ENCODE measurements at places on chromosomes 5 and 9.
A peak's percentile ranks its signal among the peaks of the same experiment; 100 is the strongest.

DNA sequence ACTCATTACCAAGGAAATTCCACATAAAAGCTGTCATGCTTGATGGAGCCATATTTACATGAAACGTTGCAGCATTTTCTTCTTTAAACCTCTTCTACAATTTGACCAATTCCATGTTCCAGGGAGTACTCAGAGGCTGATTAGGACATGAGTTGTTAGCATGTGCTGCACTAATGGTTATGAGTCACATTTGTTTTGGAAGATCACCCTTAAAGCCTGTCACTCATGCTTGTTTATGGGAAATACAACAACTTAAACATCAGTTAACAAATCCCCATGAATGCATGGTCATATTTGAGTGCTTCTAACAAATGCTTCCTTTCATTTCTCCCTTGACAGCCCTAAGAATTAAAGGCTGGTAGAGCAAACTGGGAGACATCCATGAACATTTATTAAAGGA lies 156.1 kb downstream of the GHR start:
- DNase-seq = no peak

DNA sequence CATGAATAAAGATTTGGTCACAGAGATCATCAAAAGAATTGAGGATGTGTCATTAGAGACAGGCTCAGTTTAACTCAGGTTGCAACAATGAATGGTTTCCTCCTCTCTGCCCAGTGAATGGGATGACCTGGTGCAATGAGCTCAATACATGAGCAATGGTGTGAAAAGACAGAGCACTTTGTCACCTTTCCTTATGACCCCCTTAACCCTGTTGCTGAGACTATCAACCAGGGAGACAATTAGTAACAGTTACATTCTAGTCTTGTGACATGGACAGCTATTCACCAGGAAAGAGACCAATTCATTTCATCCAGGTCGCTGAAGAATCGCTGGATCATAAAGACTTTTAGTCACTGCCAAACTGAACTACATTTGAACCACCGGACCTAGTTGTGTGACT lies 19.9 kb upstream of the CDH6 start:
- no peak for DNase-seq

- peak; percentile 85 for DNase-seq
Measured at GRCh38 chr9:99433555-99433954, 211.5 kb downstream of the SEC61B start.

DNA sequence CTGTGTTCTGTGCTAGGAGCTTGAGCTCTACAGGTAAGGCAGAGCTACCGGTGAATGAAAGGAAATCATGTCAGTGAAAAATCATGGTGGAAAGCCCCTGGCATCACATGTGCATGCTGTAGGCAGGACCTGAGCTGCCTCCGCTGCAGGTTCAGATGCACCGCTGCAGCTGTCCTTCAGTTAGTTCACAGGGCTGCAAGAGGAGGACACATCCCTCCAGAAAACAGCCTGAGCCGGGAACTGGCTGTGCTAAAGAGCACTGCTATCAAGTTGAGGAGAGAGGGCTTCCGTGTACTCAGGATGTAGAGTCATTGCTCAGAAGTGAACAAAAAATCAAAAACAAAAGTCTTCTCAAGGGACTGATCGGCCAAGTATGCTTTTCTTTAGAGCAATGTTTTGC lies 138.6 kb downstream of the ERCC6L2 start:
- no peak for DNase-seq

GRCh38 chr5:18526792-18527405 lies 892.6 kb downstream of the TAF11L14 start:
- DNase-seq = no peak

DNA sequence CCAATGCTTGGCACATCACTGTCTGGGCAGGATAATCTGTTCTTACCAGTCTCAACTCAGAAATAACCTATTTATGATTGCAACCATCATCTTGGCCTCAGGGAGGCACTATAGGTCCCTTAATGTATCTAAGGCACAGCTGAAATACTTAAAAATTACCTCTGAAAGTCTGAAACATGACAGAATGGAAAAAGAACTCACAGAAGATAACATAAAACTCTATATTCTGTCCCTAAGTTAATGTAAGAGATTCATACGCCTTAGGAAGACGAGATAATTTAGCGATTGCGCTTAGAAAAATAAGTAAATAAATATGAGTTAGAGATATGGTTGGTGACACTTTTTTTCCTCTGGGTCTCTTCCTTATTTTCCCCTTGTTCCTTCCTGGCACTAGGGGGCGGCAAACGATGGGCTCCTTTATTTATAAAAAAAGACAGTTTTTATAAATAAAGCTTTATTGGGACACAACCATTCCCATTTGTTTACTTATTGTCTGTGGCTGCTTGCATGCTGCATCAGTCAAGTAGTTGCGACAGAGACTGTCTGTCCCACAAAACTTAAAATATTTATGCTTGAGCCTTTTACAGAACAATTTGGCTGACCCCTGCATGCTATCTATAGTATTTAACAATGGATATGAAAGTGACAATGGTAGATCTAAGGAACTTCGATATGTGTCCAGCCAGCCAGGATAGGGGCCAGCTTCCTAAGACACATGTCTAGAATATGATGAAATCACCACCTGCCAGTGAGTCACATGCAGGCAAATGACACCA lies 79.6 kb downstream of the PDE4D start:
- DNase-seq = no peak

DNA sequence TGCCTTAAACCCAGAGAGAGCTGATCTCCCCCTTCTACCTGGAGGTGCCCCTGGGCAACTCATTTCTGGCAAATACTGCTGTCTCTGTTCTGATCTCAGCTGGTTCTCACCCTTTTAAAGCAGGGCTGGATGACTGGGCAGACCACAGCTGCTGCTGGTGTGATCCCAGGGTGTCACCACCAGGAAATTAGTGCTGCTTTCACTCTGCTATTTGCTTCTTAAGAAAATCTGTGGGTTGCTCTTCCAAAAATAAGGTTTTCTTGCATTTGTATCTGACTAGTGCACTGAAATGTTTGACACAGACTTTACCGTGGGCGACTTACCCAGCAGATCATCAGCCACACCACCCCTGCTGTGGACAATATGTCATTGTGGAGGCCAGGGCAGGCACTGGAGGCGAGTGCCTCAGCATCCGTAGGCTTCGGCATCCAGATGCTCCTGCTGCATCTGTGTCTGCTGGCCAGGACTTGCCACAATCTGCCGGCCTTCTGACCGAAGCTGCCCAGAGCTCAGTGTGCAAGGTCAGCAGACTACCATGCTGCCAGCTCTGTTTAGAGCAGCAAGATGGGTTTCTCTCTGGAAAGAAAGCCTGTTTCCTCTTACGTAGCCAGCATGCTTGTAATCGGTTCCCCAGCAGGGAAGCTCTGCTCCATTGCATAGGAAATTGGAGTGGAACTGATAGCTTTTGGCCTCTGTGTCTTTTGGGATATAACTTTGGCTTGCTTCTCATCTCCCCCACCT lies 13.6 kb downstream of the ARHGAP26 start:
- no peak for DNase-seq

- DNase-seq = no peak
Measured at GRCh38 chr9:20316372-20316771, 305.9 kb downstream of the MLLT3 start.

GRCh38 chr5:171418982-171419687 lies at the start of gene FGF18:
Gene FGF18 (plus strand): TSS chr5:171419647. CDS start chr5:171420200, 553 bp downstream.
- no peak for DNase-seq

DNA sequence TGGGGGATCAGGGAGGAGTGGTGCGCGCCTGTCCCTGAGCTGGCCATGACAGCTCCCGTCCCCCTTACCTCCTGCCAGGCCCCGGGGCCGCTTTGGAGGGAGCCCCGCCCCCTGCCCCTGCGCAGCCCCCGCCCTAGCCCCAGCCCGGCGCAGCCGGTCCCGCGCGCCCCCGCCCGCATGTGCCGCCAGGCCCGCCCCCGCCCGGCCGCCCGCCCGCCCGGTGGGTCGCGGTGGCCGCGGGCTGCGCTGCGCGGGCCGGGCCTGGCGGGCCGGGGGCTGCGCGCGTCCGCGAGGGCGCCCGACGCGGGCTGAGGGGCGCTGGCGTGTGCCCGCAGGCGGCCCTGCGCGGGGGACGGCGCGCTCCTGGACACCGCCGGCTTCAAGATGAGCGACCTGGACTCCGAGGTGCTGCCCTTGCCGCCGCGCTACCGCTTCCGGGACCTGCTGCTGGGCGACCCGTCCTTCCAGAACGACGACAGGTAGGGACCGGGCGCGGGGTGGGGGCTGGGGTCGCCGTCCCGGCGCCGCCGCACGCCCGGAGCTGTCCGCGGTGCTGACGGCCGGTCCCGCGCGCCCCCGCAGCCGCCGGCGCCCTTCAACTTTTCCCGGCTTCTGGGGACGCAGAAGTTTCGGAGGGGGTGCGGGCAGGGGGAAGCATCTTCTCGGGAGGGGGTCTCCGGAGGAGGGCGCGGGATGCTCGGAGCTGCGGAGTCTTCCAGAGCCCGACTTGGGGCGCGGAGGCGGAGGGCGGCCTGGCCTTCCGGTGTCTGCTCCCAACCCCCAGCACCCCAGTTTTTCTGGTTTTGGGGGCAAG lies 12.5 kb downstream of the KCNT1 start:
- no peak for DNase-seq

- DNase-seq = no peak
Measured at GRCh38 chr5:84301535-84301934, 83.1 kb downstream of the EDIL3 start.

- no peak for DNase-seq
Measured at GRCh38 chr5:91031402-91031752, 351.7 kb downstream of the ARRDC3 start.

- no peak for DNase-seq
Measured at GRCh38 chr9:130212543-130213297, 40.5 kb downstream of the NCS1 start.

- DNase-seq = no peak
Measured at GRCh38 chr9:97388721-97389238, 23.1 kb upstream of the TDRD7 start.

DNA sequence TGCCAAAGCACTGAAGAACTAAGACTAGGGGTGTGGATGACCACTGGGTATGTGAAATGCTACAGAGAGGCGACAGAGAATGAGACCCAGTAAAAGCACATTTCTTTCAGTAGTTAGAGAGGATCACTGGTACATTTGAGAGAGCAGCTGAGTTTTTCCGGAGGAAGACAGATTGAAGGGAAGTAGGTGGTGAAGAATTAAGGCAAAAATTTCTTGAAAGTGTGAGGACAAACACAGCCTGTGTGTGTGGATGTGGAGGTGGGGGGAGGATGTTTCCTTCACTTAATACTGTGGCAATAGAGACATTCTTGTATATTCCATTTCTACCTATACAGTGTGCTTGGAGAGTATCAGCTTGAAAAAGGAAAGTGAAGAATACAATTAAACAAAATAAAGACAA lies 871.2 kb upstream of the DMAC1 start:
- DNase-seq = no peak

GRCh38 chr5:138809391-138809790 lies 56.2 kb downstream of the CTNNA1 start:
- DNase-seq = no peak

DNA sequence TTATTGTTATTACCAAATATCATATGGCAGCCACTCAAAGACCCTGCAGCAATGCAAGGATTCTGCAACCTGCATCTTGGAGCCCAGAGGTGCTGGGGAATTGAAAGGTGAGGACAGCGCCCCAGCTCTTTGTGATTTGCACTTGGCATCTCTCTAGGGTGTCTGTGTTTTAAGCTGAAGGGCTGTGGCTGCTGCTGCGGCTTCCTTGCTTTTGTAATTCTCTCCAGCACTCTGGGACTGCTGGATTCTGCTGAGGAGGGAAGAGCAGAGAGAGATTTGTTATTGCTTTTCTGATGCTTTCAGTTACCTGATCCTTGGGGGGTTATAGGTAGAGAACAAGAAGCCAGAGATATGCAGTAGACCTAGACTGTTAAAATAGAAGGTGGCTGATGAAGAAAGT lies 562.4 kb downstream of the EBF1 start:
- DNase-seq = no peak

- DNase-seq = no peak
Measured at GRCh38 chr5:148763996-148764395, 62.4 kb upstream of the ADRB2 start.

GRCh38 chr5:116573702-116574366 lies 789 bp downstream of the SEMA6A start:
- no peak for DNase-seq

GRCh38 chr9:123568691-123569688 lies 213.0 kb downstream of the CRB2 start:
- DNase-seq = peak; percentile 10

DNA sequence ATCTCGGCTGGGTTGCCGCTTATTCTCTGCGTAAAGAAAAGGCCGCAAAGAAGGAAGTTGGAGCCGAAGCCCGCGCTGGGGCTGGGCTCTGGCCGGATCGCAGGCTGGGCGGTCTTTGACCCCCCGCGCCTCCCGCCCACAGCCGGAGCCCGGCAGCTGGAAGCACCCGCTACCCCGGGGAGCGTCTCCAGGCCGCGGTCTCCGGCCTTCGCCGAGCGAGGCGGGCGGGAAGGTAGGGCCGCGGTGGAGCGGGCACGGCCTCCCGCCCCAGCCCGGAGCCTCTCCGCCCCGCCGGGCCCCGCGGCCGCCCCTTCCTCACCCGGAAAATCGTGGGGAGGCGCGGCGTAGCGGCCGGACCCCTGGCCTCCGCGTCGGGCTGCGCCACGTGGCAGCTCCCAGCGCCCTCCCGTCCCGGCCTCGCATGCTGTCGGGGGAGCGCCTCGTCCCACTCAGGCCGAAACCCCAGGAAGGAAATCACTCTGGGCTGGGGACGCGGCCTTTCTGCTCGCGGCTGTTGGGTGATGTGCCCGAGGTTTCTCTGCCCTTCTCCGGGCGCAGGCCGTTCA lies 12.0 kb downstream of the FOXD1 start:
- DNase-seq = no peak

- DNase-seq = no peak
Measured at GRCh38 chr5:134563221-134563620, 37.8 kb downstream of the JADE2 start.

DNA sequence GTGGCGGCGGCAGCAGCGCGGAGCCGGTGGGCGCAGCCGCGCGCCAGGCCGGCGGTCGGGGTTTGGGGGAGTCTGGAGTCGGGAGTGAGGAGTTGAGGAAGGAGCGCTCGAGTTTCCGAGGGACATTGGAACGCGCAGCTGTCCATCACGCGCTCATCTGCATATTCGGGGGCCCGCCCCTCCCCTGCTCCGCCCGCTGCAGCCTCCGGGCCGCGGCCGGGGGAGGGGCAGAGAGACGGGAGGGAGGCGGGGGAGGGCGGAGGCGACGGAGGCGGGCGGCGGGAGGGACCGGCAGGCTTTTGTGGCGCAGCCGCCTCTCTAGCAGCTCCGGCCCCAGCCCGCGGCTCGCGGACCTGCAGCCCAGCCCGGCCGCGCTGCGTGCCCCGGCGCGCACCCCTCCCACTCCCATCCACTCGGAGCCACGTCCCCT lies at the start of gene IRX2:
TSS of gene IRX2 (minus strand) at position 86 of the 430 bp plus-strand sequence. CDS start 264 bp downstream, outside the sequence.
- DNase-seq = peak; percentile 47

- DNase-seq = no peak
Measured at GRCh38 chr5:6370580-6370979, 7.8 kb downstream of the MED10 start.

- DNase-seq = no peak
Measured at GRCh38 chr9:132935026-132935425, 9.4 kb downstream of the TSC1 start.

Measured in HFF-Myc (cell line).